ENCODE measurements at places on chromosomes 3 and 15.

DNA sequence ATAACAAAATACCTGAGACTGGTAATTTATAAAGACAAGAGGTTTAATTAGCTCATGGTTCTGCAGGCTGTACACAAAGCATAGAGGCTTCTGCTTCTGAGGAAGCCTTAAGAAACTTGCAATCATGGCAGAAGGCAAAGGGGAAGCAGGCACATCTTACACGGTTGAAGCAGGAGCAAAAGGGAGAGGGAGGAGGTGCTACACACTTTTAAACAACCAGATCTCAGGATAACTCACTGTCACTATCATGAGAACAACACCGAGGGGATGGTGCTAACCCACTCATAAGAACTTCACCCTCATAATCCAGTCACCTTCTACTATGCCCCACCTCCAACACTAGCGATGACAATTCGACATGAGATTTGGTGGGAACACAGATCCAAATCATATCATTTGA is 54.4 kb downstream of the ATP8B4 start:
- DNase-seq = no peak

DNA sequence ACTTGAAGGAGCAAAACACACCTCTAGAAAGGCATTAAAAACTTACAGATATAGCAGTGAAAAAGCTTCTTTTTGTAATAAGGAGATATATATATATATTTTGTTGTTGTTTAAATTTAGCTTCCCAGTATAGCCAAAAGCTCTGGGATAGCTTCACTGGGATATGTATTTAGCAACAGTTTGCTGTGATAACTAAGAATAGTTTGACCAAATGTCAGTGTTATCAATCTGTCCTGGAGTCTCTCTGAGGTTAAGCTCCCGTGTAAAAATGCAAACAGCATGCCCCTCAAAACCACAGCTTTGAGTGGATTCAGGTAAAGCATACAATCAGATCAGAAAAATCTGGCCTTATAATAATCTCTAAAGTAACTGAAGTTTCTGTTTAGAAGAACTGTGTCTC is 2.9 kb downstream of the CADPS start:
- no peak for DNase-seq

- no peak for DNase-seq
These were observed 27.2 kb downstream of the TIMP4 start for GRCh38 chr3:12131351-12132090.

GRCh38 chr3:172846103-172846561 is 95.6 kb downstream of the ECT2 start:
- DNase-seq = no peak

DNA sequence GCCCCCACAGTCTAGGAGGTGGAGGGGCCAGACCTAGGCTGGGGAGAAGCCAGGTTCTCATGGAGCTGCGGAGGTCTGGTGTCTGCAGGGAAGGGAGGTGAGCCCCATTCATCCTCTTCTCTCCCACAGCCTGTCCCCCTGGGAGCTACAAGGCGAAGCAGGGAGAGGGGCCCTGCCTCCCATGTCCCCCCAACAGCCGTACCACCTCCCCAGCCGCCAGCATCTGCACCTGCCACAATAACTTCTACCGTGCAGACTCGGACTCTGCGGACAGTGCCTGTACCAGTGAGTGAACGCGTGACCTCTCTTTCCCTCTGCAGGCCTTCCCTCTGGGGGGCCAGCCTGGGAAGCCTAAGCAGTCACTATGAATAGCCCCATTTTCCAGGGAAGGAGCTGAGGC is 14.1 kb downstream of the EPHB3 start:
- DNase-seq = no peak

DNA sequence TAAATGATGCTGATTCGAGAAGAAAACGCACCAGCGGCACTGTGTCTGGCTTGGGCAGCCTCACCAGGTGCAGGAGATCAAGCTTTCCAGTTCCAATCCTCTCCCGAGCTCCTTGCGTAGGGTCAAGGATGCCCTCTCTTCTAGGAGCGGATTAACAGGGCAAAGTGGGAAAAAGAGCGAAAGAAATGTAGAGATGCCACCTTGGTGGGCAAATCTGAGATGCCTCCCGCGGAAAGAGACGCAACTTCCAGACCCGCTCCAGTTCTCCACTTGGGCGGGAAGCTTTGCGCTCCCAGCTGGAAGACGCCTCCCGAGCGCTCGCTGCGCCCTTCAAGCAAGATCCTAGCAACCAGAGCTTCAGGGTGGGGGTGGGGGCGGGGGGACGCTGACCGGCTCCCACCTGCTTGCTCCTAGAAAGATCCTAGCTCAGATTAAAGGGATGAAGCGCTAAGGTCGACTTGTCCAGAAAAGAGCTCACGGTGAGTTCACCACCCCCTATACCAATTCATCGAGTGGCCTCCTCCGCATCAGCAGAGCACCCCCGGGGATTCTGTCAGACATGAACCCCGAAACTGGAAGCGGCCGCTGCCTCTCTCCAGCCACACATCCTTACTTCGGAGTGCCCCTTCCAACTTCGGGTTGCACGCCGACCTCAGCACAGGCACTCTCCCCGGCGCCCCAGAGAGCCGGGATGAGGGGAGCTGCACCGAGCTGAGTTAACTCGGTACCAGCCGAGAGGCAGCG is 769 bp downstream of the TAFA4 start:
- peak; percentile 21 for DNase-seq

- DNase-seq = no peak
These were observed 24.7 kb downstream of the GOLGA6L2 start for GRCh38 chr15:23422099-23422945.

DNA sequence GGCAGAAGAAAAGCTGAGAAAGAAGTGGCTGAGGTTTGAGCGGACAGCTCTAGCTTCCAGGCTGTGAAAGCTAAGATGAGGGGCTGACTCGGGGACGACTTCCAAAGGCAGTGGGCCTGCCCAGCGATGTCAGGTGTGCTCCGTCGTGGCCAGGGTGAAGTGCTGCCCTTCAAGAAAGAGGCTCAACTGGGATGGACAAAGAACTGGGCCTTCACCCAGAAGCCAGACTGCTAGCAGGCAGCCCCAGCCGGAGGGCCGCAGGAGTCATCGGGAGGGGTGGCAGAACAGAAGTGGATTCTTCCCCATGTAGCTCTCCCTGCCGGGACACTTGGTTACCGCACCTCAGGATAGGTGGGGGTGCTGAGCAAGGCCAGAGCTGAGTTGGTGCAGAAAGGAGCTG is 13.1 kb upstream of the SEC13 start:
- no peak for DNase-seq

- no peak for DNase-seq
These were observed 17.1 kb downstream of the ARPP19 start for GRCh38 chr15:52551762-52552161.

GRCh38 chr15:98694161-98694560 is 45.8 kb downstream of the IGF1R start:
- DNase-seq = no peak

DNA sequence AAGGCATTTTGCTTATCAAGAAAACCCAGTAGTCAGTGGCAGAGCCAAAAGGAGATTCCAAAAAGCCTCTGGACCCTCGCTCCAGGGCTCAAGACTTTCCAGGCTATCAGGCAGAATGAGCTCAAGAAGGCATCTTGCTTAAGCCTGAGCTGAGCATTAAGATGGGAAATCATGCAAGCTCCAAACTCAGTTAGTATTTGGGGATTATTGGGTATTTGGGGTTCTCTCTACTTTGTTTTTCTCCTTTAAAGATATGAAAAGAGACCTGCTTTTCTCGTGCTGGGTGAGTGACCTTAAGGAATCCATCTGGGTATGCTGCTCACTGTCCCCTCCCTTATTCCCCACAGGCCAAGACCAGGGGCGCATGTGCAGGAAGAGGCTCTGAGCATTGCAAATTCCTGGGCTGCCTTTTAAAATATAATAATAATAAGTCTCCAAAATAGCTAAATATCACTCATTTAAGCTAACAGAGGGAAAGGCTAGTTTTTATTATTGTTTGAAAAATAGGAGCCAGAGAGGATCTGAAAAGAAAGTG is 75.4 kb upstream of the HACD2 start:
- no peak for DNase-seq

- DNase-seq = no peak
These were observed 327.5 kb upstream of the UMPS start for GRCh38 chr3:124402791-124403190.

DNA sequence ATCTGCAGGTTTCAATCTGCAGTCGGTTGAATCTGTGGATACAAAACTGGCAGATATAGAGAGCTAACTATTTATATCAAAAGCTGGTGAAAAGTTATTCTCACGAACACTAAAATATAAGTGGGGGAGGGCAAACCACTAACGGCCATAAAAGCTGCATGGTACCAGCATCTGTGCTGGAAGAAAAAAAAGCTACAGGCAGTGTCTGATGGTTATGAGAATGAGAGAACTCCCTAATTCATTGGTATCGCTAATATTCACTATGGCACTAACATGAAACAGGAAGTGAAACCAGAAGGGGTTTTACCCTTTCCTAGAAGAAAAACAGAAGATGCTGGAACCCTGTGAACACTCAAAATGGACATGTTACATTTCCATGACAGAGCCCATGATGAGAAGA is 15.9 kb downstream of the CEP70 start:
- no peak for DNase-seq

DNA sequence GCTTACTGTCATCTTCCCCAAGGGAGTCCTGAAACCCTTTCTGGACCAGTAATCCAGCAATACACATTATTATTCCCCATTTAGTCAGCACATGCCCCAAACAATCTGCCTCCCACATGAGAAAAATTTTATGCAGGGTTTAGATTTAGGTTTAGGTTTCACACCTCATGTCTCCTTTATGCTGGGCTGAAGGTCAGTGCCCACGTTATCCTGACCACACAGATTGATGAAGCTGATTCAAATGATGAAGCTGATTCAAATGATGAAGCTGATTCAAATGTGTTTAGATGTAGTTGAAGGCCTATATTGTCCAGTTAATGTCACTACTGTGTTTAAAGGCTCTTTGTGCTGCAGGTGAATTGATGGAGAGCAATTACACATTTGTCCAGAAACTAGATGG is 18.1 kb upstream of the ZBED2 start:
- no peak for DNase-seq

DNA sequence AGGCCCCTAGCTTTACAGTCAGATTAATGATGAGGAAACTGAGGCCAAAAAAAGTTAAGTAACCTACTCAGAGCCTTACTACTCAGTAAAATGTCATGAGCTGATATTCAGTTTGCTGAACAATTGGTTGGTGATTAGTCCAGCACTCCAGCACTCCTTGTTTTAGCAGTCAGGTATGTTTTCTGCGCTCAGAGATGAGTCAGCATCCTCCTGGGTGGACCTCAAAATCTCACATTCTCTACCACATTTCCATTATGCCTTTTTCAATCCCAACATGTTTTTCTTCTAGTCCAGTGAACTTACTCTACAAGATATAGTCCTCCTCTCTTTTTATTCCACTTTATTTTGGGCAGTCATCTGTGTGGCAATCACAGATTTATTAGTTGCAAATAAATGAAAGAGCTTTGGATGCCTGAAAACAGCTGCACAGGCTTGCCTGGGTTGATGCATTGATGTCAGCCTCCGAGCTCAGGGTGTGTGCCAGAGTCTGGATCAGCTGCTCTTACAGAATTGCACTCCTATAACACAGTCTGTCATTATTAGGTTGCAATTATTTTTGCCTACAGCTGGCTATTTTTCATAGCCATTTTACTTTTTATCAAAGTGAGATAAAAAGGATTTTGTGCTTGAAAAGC is 133.2 kb downstream of the ARPP21 start:
- DNase-seq = no peak

GRCh38 chr3:170697131-170697530 is 111.3 kb upstream of the SLC7A14 start:
- DNase-seq = no peak

- no peak for DNase-seq
These were observed 25.5 kb downstream of the ZNF148 start for GRCh38 chr3:125349556-125350165.

DNA sequence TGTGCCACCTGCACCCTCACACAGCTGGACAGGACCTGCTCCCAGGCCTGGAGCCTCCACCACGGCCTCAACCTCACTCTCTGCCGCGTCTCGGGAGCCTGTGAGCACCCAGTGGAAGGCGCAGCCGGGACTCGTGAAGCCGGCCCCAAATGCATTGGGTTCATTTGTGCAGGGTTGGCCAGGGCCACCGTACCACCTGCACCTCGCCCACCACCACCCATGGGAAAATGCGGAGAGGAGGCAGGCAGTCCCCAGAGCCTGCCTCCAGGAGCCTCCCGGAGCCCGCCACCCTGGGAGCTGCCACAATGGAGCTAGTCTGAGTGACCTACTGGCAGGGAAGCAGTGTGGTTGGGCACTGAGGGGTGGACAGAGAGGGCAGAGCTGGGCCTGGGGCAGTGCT is 62.5 kb upstream of the HRH1 start:
- DNase-seq = no peak

DNA sequence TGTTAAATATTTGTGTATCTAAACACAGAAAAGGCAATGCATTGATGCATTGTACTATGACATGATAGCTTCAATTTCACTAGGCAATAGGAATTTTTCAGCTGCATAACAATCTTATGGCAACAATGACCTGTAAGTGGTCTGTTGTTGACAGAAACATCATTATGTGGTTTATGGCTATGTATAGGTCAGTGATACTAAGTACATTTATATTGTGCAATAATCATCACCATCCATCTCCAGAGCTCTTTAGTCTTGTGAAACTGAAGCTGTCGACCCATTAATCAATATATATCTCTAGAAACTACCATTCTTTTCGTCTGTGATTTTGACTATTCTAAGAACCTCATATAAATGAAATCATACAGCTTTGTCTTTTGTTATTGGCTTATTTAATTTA is 200.1 kb upstream of the ZNF717 start:
- no peak for DNase-seq

DNA sequence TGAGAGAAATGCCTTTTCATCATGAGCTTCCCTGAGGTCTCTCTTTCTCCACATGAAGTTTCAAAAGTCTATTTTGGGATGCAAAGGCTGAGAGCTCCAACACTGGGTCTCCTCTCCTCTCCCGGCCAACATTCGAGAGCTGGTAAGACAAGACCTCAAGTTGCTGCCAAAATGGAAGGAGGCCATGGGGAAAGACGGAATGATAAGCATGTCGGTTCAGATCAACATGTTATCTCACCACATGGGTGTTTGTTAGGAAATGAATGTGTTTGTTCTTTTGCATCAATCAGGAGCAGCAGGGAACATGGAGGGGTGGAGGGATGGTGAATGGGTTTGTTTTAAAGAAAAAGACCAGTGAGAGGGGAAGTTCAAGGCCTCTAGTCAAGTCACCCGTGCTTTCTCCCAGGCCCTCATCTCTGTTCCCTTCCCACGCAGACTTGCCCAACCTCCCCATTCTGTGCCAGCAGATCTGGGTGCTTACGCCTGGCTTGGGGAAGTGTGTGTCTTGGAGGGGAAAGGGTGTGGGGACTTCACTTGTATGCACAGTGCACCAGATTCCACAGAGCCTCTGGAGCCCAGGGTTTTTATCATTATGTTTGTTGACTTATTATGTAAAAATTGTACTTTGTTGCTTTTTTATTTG is 23.5 kb upstream of the ATP10A start:
- DNase-seq = no peak

DNA sequence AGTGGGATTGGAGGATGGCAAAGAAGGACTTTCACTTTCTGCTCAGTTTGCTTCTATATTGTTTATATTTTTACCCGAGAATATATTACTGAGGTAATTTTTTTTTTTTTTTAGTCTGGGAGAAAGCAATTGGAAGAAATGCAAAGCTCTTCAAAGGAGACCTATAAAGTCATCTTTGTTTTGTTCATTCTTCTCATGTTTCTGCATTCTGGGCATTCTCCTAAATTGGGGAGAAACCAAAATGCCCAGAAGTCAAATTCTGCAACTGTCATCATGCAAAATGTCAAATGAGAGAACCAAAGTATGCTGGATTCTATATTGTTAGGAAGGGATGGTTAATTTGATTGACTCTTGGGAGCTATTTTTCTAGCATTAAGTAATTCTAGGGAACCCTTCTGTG is 168.3 kb upstream of the TSC22D2 start:
- no peak for DNase-seq
